ENCODE measurements at places on chromosomes 16 and 17.

DNA sequence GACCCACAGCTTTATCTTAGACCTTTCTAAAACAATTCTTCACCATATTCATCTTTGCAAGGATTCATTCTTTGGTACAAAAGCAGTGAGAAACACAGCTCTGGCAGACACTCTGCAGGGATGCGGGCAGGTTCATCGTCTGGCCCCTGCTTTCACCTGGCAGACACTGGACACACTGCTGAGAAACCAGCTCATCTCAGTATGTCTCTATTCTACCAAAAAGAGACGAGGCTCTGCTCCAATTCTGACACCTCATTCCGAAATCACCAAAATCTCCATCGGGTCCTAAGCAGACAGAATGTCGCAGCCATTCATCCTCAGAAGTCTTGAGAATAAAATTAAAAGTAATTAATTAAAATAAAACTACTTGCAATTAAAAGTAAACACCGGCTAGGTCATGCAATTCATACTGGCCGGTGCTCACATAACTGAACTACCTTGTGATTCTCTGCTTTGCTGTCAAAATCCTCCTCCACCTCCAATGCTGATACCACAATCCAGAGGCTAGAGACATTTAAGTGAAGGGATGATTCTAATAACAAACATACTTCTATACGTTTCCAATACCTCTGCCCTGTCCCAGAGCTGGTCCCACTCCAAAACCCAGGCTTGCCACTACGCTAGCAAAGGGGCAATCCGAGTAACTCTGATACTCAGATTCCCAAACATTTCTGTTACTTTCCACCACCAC, 1.3 kb downstream of the RNF157 start:
- no peak for DNase-seq

DNA sequence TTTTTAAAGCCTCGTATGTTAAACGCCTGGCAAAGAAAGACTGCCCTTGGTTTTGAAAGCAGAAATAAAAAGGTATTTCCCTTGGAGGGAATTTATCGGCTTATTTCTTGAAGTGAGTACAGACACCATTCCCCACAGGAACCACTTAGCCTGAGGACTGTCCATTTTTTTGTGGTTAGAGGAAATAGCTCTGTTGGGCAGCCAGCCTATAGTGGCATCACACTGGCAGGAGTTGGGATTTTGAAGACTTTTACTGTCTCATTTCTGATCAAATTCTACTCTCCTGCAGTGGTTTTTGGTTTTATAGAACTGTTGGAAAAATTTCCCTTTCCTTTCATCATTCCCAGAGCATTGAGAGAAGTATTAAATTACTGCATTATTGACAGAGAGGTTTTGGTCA, 34.1 kb upstream of the CDC6 start:
- DNase-seq: no peak

DNA sequence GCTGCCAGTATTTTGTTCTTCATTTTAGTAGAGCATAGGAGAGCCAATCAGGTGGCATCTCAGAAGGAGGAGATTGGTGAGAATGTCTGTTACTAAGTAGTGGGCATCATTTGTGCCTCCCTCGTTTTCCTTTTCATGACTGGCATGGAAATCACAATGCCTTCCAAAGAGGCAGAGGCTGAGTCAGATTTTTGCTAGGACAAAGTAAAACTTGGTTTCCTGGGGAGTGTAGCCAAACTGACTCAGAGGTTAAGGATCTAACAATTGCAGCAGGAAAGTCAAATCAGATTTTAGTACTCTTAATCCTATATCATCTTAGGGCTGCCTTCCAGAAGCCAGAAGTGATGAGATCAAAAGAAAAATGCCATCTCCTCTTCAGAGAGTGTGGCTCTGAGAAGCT, 138.7 kb downstream of the ANKFN1 start:
- peak; percentile 33 for DNase-seq

GRCh38 chr17:43714465-43715149, 44.0 kb downstream of the SOST start:
- DNase-seq: peak; percentile 70

DNA sequence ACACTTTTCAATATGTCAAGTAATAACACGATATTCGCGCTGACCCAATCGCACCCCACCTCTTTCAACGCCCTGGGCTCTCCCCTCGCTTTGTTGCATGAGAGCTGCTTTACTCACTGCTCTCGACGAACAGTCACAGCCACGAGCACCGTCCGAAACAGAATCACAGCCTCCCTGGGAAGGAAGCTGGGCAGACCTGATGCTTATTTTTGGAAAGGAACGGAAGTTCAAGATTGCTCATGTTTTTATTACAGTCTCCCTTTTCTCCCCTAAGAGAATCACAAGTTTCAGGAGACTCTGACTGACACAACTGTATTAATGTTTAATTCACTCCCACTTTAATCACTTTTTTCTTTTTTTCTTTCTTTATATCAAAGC, 67.8 kb downstream of the ANKRD11 start:
- DNase-seq: no peak

- no peak for DNase-seq
These were observed 17.3 kb upstream of the ENDOV start for GRCh38 chr17:80397686-80398085.

DNA sequence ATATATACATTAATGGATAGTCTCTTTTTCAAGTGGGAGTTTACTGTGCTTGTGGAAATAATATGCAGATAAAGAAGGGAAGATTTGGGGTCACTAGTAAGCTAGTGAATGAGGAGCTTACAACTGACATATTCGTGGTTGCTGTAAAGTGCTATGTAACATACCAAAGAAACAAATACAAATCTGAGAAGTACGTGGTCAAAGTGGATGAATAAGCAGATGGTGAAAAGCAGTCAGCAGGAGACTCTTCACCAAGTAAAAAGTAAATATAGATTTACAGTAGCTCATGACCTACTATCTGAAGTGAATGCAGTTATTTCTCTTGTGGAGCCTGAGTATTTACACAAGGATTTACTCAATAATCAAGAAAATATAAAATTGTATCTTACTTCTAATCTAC, 136.6 kb upstream of the ELAC2 start:
- no peak for DNase-seq

DNA sequence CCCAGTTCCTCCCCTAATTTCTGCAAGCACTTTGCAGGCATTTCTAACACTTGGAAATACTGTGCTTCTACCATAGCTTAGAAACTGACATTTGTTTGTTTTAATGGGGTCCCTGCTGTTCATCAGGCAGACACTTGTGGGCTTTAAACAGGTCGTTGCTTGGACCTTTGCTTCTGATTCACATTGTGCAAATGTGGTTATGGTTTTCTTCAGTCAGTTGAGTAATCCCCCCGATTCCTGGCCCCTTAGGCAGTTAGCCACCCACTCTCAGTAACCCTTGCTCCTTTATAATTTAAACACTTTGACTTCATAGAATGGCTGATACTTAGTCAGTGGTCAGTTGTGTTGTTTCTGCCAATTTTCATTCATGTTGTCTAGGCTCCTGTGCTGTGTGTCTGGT, 39.4 kb downstream of the SLC47A1 start:
- no peak for DNase-seq

GRCh38 chr16:81748476-81749198, 30.5 kb upstream of the PLCG2 start:
- no peak for DNase-seq

- DNase-seq: no peak
These were observed 30.2 kb downstream of the BRD7 start for GRCh38 chr16:50338371-50339231.

- no peak for DNase-seq
These were observed 42.0 kb upstream of the NFAT5 start for GRCh38 chr16:69523566-69524305.

GRCh38 chr17:16463358-16464302, 28.4 kb downstream of the LRRC75A start:
- no peak for DNase-seq

DNA sequence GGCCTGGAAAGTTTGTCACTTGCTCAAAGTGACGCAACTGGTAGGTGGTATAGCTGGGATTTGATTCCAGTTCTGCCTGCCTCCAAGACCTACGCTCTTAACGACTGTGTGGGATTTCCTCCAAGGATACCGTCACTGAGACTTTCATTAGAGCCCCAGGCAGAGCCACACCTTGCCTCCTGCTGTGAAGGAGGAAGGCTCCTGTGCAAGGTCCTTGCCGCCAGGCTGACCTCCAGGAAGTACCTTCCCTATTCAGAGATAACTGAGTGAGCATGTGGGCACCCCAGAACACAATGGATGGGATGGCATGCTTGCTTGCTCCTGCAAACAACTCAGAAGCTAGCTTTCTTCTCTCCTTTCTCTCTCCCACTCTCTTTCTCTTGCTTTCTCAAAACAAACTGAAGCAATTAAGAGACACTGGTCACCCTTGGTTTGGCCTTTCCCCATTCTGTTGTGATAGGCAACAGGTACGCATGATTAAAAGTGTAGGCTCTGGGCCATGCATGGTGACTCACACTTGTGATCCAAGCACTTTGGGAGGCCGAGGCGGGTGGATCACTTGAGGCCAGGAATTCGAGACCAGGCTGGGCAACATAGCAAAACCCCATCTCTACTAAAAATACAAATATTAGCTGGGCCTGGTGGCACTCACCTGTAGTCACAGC, 30.7 kb downstream of the CACNG3 start:
- DNase-seq: no peak

- DNase-seq: peak; percentile 85
These were observed 10.2 kb upstream of the NATD1 start for GRCh38 chr17:21263376-21263775.

DNA sequence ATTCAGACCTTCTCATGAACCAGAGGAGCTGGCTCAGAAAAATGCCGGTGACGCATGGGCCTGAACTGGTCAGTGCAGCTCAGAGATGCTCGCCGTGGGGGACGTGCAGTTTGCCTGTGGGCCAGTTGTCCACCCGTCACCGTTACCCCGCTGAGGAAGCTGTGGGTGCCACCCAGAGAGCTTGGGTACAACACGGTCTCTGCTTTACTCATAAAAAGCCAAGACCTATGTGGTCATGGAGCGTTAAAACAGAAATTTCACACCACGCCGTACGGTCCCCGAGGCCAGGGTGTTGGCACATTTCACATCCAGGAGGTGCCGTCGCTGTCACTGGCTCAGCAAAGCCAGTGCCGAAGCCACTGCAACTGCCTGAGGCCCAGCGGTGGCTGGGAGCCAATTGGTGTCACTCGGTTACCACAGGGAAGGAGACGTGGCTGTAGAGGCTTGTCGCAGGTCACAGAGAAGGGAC, 120.9 kb downstream of the METRNL start:
- DNase-seq: no peak

- peak; percentile 29 for DNase-seq
These were observed 215.9 kb downstream of the RPTOR start for GRCh38 chr17:80760511-80760911.

GRCh38 chr16:11356573-11357331, 11.5 kb downstream of the RMI2 start:
- no peak for DNase-seq

DNA sequence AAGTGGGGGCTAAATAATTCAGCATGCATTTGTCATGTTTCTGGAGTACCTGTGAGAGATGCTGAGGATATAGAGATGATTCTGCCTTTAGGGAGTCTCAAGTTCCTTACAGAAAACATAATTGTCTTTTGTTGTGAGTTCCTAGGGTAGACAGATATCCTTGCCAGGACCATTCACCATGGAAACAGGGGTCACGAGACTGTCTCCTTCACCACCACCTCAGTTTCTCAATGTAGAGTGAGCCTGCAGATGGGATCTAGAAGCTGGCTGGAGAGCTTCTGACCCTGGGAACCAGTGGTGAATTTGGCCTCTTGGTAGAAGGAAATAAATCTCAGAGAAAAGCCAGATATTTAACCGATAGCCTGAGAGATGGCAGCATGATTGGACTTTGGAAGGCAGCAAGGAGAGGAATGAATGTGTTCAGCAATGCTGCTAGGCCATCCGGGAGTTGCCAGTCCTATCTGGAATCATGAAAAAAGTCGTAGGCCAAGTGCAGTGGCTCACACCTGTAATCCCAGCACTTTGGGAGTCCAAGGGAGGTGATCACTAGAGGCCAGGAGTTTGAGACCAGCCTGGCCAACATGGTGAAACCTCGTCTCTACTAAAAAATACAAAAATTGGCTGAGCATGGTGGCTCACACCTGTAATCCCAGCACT, 7.4 kb upstream of the HDAC5 start:
- no peak for DNase-seq

DNA sequence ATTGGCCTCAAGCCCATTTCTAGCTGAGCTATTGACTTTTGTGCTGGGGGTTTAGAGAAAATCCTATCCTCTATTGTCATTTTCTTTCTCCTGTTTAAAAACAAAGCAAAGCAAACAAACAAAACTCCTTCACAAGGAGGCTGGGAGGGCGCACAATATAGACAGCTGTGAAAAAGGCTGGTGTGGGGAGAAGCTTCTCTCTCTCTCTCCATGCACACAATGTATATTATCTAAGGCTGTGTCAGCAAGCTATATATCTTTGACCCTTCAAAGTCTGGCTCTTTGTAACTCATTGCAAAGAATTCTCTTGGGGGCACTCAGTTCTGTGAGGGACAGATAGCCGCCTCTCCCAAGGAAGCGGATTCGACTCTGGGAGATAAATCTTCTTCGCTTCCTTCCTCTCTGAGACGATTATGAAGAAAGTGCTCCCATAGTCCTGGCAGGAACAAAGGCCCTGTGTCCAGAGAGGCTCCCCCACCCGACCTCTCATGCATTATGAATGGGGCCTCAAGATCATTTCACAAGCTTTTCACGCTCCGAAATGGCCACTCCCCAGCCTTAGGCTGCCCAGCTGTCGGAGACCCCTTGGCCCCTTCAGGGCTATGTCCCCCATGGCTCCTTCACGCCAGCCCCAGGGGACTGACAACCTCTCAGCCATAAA, 33.2 kb upstream of the MEAK7 start:
- no peak for DNase-seq

- DNase-seq: no peak
These were observed 78.6 kb downstream of the MYH13 start for GRCh38 chr17:10294180-10294579.
